ENCODE measurements at places on chromosomes 4 and X. TPM values are rescaled to one million over a fixed set of nuclear protein-coding genes. Genes with fewer than 3 reads are reported as not detected.

MAGEA1 gene
- not detected for total RNA-seq

DNA sequence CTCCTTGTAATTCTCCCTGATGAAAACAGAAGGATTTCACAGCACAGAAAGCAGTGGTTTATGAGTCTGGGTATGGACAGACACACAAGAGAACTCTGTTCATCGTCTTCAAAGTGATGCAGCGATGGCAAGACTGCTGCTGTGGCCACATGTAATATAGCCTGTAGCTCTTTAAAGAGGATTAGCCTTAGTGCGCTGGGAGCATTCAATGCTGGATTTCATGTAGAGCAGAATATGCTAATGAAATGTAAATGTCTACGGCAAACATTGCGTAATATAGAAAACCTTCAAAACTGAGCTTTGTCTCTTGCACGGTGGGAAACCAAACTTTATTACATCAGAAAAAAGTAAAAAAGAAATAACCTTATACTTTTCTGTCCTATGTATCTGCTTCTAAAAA is 42.9 kb downstream of the ALPK1 start:
- H3K4me1 ChIP-seq, result no peaks in the 10 kb centered on the region
- H3K36me3 ChIP-seq, result no peaks in the 10 kb centered on the region
- H3K4me3 ChIP-seq, result no peak overlapping the region
- H3K27ac ChIP-seq, result no peak overlapping the region
- DNase-seq, result no peak

DNA sequence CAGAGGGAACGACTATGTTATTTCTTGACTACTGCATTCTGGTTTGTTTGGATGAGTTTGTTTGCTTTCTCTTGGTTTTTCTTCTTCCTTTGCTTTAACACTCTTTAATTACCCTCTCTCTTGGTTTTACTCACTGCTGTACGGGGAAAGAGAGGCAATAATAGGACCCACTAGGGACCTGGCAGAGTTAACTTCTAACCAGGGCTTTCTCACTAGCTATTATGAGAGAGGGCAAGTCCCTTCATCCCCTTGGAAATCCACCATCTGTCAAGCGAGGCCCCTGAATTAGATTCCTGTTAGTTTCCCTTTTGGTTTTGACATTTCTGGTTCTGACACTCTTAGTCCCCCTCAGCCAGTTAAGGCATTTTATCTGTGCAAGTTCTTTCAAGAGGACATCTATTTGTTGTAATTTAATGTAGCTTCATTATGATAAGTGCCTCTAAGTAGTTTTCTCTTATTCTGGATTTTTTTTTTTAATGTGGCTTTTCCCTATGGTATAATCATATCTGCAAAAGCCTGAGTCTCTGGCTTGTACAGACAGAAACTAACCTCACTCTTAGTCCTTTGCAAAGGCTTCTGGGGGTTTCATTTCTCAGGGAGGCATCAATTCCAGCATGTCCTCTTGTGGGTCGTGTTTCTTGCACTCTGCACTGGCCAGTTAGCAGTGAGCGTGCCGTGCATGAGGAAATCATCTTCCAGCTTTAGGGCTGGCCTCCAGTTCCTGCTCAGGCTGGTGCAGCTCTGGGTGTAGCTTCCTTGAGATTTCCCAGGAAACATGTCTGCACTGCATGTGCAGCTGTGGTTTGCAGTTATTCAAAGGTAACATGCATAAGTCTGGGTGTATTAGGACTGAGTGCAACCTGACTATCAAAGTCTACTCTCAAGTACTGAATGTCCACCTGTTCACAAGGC is 221.3 kb downstream of the STIM2 start:
- H3K36me3 ChIP-seq, result no peaks in the 10 kb centered on the region
- H3K4me3 ChIP-seq, result no peak overlapping the region
- no peak for DNase-seq
- peaks cover 35% of the 10 kb centered on the region for H3K27me3 ChIP-seq

DNA sequence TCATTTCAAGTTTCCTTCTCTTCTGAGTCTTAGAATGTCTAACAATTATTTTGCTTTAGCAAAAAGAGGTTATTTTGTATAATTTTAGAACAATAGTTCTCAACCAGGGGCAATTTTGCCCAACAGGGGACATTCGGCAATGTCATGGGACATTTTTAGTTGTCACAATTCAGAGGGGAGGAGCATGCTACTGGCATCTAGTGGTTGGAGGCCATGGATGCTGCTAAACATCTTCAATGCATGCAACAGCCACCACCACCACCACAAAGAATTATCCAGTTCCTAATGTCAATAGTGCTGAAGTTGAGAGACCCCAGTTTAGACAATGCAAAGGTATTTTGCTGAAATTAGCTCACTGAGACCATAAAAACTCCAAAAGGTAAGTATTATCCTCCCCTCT is 122.5 kb downstream of the ARHGAP6 start:
- H3K4me1 ChIP-seq, result no peaks in the 10 kb centered on the region
- no peak for DNase-seq
- H3K27me3 ChIP-seq, result peaks cover 5% of the 10 kb centered on the region
- H3K4me3 ChIP-seq, result no peak overlapping the region

GRCh38 chr4:115187136-115187535 is 73.7 kb upstream of the NDST4 start:
- no peak for DNase-seq
- H3K36me3 ChIP-seq, result no peaks in the 10 kb centered on the region
- H3K27ac ChIP-seq, result no peak overlapping the region
- H3K27me3 ChIP-seq, result no peaks in the 10 kb centered on the region
- H3K4me3 ChIP-seq, result no peak overlapping the region

- no peak for DNase-seq
- H3K4me3 ChIP-seq, result no peak overlapping the region
- H3K27me3 ChIP-seq, result no peaks in the 10 kb centered on the region
- H3K27ac ChIP-seq, result peak overlapping the region; percentile 75
Observed at GRCh38 chr4:153585026-153585425, 99.1 kb upstream of the TLR2 start.

GRCh38 chr4:13196721-13197120 is 287.4 kb downstream of the RAB28 start:
- H3K27ac ChIP-seq, result no peak overlapping the region
- H3K4me1 ChIP-seq, result no peaks in the 10 kb centered on the region
- DNase-seq, result no peak

DNA sequence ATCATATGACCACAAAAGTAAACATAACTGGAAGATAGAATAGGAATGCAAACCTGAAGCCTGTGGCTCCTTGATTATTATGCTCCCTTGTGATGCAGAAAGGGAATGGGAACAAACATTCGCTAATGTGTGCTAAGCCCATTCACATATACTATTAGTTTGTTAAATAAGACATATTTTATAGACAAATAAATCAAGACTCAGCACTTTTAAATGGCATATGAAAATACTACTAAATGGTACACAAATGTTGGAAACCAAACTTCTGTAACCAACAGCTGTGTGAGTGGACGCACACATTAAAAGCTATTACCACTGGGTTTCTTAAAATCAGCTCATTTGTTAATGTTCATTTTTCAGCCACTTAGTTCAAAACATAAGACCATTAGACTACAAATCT is 96.0 kb downstream of the CBR4 start:
- H3K27ac ChIP-seq, result no peak overlapping the region
- no peak overlapping the region for H3K4me3 ChIP-seq
- H3K36me3 ChIP-seq, result no peaks in the 10 kb centered on the region
- H3K4me1 ChIP-seq, result peaks cover 5% of the 10 kb centered on the region
- H3K27me3 ChIP-seq, result no peaks in the 10 kb centered on the region
- no peak for DNase-seq

SPON2 gene
- 1.5 TPM for total RNA-seq

- H3K36me3 ChIP-seq, result peaks cover 22% of the 10 kb centered on the region
- H3K27me3 ChIP-seq, result no peaks in the 10 kb centered on the region
- peak overlapping the region; percentile 93 for H3K4me3 ChIP-seq
- peaks cover 59% of the 10 kb centered on the region for H3K4me1 ChIP-seq
Observed at GRCh38 chrX:12979616-12980015, 4.7 kb downstream of the TMSB4X start.

DNA sequence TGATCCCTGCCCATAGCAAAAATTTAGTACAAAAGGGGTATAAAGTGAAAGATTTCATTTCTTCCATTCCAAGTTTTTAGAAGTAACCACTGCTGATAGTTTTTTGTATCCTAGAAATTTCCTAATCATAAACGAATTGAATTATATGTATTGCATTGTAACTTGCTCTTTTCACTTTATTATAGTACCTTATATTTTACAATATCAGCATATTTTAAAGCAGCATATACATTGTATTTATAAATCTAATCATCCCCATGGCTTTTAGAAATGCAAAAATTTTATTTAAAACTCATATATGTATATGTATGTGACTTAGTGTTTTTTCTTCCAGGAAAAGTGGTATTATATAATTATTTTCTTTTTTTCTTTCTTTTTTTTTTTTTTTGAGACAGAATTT is 27.7 kb downstream of the STAG2 start:
- H3K36me3 ChIP-seq, result no peaks in the 10 kb centered on the region
- DNase-seq, result no peak
- no peak overlapping the region for H3K4me3 ChIP-seq
- H3K27ac ChIP-seq, result peak overlapping the region; percentile 21
